ENCODE measurements at places on chromosomes 16 and 17.

DNA sequence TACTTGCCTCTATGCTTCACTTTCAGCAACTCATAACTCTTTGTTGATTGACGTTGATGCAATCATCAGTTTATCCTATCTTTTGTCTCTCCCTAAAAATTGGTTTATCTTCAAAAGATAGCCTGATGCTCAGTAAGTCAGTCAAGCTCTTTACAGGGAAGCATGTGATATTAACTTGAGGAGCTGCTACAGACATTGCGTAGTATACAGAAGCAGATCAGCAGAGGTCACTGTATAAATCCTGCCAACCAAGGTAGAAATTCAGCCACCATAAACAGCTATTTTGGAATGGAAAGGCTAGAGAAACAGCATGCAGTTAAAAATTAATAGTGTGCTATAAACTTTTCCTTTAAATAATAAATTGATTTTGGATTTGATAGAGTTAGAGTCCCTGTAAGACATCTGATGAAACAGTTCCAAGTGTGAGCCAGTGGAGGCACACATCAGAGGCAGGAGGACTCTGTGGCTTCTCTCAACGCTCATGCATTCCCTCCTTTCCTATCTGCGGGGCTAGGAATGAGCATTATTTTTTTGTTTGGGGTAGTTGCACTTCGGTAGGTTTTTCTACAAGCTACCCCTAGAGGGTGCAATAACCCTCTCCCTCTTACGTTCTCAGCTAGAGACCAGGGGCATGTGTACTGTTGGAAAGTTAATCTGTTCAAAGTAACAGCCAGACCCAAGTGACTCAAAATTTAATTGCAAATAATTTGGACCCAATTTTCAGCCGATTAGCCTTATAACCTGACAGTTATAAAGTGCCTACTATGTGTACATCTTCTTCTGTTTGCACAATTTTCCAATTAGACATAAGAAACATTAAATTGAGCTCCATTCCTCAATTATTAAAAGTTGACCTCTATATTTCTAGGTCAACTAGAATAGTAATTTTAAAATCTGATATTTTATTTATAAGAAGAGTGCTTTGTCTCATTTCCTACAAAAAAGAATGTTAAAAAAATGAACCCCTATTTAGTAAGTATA is 647.7 kb upstream of the SOX9 start:
- DNase-seq = no peak

GRCh38 chr17:62931101-62931500 is 34.9 kb upstream of the TANC2 start:
- DNase-seq = no peak

- no peak for DNase-seq
These were observed 193.3 kb downstream of the CEP112 start for GRCh38 chr17:65998675-65999074.

- DNase-seq = peak; percentile 93
These were observed at the start of gene PRKCB for GRCh38 chr16:23835390-23836077. Gene PRKCB (plus strand): TSS chr16:23835983.

- DNase-seq = no peak
These were observed 169.4 kb downstream of the IRX5 start for GRCh38 chr16:55100100-55100499.

DNA sequence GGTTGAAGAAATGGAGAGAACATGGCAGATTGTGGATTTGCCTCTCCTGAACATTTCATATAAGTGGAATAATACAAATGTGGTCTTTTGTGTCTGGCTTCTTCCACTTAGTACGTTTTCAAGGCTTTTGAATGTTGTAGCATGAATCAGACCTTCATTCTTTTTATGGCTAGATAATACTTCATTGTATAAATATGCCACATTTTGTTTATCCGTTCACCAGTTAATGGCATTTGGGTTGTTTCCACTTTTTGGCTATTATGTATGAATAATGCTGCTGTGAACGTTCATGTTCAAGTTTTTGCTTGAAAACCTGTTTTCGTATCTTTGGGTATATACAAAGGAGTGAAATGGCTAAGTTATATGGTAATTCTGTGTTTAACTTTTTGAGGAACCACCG is 130.4 kb downstream of the TANC2 start:
- no peak for DNase-seq

GRCh38 chr17:8785547-8786413 is 13.4 kb downstream of the MFSD6L start:
- peak; percentile 52 for DNase-seq

DNA sequence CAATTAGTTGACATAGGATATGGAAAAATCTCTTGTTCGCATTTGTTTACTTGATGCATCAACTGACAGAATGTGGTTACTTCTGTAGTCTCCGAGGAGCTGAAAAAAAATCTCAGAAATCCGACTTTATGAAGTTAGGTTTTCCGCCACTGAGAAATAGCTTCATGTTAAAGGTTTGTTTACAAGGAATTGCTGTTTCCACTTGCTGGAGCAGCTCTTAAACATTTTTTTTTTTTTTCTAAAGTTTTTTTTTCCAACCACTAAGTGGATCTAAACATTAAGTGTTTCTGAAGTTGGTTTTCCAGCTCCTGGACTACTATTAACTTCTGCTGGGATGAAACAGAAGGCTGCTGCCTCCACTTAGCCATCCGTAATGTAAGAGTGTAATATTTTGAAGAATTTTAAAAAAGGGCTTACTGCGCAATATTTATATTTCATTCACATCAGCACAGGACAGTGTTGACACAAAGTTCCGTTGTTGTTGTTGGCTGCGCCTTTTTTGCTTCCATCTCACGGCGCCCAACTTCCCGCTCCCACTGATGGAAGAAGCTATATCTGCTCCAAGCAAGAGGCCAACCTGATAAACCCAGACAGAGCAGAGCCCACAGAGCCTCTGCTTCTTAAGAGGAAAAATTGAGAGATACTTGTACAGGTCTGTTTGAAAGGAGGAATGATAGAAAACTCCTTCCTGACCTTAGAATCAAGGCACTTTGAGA is 167.7 kb upstream of the KCNJ16 start:
- DNase-seq = no peak

DNA sequence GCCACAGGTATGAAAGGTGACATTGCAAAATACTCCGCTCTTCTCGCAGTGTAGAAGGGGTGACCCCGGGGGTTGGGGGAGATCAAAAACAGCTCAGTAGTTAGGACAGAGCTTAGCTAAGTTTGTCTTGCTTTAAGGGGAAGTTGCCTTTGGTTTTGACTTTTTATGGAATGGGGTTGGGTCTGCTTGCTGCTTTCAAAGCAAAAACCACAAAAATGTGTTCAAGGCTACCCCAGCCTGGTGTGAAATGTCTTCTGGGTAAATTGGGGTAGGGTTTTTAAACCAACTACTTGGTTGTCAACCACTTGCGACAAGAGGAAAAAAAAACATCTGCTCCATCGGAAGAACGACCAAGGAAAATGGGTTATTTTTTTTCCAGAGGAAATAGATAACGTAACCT is 6.2 kb downstream of the FUS start:
- no peak for DNase-seq

- DNase-seq = no peak
These were observed 38.8 kb downstream of the RAI1 start for GRCh38 chr17:17719966-17720543.

DNA sequence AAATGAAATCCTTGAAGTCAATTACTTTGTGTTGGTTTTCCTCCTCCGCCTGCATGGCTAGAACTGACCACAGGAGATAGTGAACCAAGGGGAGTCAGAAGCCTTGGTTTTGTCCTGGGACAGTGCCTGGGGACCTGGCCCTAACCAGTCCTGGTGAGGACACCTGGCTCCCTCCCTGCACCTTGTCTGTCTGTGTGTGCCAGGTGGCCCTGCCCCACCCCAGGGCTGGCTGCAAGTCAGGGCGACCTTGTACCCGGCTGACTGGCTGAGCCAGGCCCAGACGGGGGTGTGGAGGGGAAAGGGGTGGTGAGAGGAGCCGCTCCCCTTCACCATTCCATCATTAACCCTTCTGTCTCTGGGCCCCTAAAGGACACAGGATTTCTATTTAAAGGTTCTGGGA is 3.4 kb downstream of the RAPGEFL1 start:
- no peak for DNase-seq

DNA sequence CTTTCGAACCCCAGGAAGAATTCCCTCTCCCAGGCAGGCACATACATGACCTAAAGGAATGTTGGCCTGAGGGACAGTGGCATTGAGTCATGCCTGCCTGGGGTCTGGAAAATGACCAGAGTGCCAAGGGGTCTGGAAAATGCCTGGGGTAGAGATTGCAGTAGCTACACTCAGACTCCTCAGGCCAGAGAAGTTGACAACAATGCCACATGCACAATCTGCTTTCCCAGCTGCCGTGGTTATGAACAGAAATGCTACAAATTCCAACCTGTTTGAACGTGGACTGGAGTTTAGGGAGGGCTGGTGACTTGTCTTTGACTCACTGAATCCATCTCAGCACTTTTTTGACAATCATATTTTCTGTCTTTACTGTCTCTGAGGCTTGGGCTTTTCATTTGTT is 250.0 kb downstream of the ABCC12 start:
- no peak for DNase-seq

GRCh38 chr17:9821921-9822320 is at the start of gene GSG1L2:
Gene GSG1L2 (minus strand): TSS chr17:9822079. CDS start chr17:9822071, 8 bp downstream.
- no peak for DNase-seq

DNA sequence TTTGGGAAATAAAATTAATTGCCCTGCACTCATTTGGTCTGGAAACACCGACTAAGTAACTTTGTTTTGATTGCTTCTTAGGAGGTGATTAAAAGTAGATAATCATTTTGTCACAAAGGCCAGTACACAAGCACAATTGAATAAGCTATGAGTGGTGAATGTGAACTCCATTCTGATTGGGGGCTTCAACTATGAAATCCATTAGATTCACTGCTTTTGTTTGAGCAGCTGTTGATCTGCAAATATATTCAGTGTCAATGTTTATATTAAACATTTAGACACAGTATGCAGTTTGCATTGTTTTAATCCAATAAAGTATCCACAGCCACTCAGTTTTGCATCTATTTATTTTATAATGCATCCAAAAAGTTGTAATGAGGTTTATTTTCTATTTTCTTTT is 817.5 kb downstream of the CDH11 start:
- DNase-seq = no peak

DNA sequence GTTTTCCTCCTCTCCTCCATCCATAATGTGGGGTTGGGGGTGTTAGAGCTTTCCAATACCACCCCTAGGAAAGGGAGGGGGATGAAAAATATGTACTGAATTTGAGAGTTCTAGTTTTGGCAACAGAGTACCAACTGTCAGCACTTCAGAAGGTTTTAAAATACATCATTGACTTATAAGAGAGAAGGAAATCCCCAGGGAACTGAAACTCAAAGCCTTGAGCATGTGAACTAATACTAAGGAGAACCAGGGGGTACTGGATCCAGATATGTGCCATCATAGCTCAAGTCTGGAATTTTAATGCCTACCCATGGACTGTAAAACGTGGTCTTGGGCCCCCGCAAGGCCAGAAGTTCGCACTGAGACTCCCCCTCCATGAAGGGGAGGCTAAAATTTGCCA is 15.8 kb downstream of the CACNG5 start:
- DNase-seq = no peak
